ENCODE measurements at places on chromosomes 4 and X. TPM values are rescaled to one million over a fixed set of nuclear protein-coding genes. Genes with fewer than 3 reads are reported as not detected.
A peak's percentile ranks its signal among the peaks of the same experiment; 100 is the strongest.

The TRPC5OS gene
- total RNA-seq, result not detected

DNA sequence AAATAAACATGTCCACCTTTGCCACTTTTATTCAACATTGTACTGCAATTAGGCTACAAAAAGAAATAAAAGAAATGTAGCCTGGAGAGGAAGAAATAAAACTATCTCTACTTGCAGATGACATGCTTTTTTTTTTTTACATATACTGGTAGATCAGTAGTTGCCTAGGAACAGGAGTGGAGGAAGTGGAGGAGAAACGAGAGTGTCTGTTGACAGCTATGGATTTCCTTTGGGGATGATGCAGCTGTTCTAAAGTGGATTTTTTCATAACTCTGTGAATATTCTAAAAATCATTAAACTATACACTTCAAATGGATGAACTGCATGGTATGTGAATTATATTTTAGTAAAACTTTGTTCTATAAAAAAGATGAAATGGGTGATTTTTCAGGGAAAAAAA lies 116.4 kb downstream of the ANAPC4 start:
- DNase-seq, result no peak

GRCh38 chr4:93828332-93828994 lies at the start of gene ATOH1:
TSS of gene ATOH1 (plus strand) at chr4:93828753. CDS start at chr4:93828927, 174 bp downstream.
- no peak for DNase-seq

The BMPR1B gene
- total RNA-seq, result not detected

DNA sequence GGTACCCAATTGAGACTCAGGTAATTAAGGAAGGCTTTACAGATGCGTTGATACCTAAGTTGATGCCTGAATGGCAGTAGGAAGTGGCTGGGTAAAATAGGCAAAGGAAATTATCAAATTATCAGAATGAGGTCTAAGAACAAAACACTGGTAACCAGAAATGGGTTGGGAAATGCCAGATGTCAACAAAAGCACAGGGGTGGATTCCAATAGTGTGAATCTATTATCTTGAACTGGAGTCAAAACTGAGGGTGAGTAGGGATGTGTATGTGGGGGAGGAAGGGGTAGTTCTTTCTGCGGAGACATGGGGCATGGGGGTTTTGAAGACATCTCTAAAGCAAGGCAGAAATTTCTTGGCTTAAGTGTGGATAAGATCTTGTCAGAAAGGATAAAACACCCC lies 16.0 kb upstream of the SEPTIN6 start:
- DNase-seq, result no peak

GRCh38 chrX:39264023-39264422 lies 462.8 kb downstream of the MID1IP1 start:
- peak; percentile 60 for DNase-seq

- no peak for DNase-seq
Measured at GRCh38 chr4:13989501-13989900, 362.0 kb upstream of the BOD1L1 start.

DNA sequence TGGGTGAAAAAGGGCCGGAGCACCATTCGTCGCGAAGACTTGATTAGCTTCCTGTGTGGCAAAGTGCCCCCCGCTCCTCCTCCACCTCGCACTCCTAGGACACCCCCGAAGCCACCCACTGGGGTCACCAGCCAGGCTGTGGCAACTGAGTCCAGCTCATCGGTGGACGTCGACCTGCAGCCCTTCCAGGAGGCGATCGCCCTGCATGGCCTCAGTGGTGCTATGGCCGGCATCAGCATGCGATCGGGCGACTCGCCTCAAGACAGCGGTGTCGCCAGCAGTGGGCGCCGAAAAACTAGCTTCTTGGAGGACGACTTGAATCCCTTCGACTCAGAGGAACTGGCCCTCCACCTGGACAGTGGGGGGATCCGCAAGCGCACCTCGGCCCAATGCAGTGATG lies 126.8 kb upstream of the CXorf66 start:
- no peak for DNase-seq

- DNase-seq, result no peak
Measured at GRCh38 chrX:24494647-24495075, 29.6 kb downstream of the PDK3 start.
